ENCODE measurements at places on chromosomes 12 and 14. TPM values are rescaled to one million over a fixed set of nuclear protein-coding genes. Genes with fewer than 3 reads are reported as not detected.

Gene MYH6
- total RNA-seq, result not detected

Gene DRAM1
- 55.6 TPM for total RNA-seq

Gene STXBP6
- 7.3 TPM for total RNA-seq

Gene NDRG2
- not detected for total RNA-seq

Gene TTC7B
- total RNA-seq, result 10.1 TPM
